ENCODE measurements at places on chromosomes 13 and 19.

DNA sequence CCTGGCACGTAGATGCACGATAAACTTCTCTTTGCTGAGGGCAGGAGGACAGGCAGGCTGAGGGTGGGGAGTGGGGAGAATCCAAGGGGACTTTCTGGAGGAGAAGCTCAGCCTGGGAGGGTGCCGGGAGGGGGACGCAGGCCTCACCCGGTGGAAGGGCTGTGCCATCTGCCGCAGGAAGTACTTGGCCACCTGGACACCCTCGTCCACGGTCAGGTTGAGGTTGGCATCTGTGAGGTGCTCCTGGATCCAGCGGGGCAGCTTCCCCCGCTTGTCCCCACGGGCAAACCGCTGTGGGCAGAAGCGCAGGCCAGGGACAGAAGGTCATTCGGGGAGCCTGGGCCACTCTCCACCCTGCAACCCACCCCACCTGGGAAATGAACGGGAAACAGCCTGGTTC lies 11.5 kb downstream of the KLC3 start:
- no peak overlapping the region for H3K4me3 ChIP-seq
- H3K36me3 ChIP-seq, result peaks cover 9% of the 10 kb centered on the region
- H3K27me3 ChIP-seq, result no peaks in the 10 kb centered on the region
- H3K4me1 ChIP-seq, result no peaks in the 10 kb centered on the region
- H3K27ac ChIP-seq, result no peak overlapping the region

GRCh38 chr19:50460161-50460765 lies 16.0 kb upstream of the EMC10 start:
- no peak overlapping the region for H3K27ac ChIP-seq
- DNase-seq, result no peak
- H3K4me3 ChIP-seq, result no peak overlapping the region

GRCh38 chr19:10815007-10815536 lies 20.9 kb downstream of the TMED1 start:
- peaks cover 46% of the 10 kb centered on the region for H3K4me1 ChIP-seq
- no peaks in the 10 kb centered on the region for H3K27me3 ChIP-seq
- H3K36me3 ChIP-seq, result peaks cover 11% of the 10 kb centered on the region

DNA sequence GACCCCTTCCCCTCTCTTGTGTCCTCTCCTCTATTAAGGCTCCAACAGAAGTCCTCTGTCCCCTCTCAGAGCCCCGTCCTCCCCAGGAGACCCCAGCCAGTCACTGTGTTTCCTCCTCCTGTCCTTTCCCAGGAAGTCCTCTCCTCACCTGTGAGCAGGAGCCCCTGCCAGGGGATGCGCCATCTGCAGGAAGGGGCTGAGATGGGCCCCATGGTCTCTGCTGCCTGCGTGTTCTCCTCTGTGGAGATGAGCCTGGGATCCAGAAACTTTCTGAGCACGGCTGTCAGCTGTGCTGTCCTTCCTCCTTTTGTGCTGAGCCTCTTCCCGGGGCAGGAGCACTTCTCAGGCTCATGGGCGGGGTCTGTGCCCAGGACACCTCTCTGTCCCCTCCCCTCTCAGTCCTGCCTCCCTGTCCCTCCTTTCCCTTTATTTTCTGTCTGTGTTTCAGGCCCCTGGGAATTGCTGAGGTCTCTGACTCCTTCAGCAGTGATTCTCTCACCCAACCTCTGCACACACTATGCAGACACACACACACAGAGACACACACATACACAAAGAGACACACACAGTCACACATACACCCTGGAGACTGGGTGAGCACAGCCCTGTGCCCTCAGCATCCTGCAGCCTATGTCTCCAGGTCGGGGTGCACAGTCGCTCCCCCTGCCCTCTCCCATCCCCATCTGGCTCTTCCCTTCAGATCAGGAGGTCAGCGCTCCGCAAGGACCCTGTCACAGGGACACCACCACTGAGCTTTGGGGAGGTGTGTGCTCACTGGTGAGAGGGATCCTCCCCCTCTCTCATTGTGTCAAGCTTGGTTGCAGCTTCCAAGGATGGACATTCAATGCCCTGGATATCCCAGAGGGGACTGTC lies at the start of gene CEACAM8:
Gene CEACAM8 (minus strand): TSS at position 308 of the 873 bp plus-strand sequence. CDS start 96 bp downstream, at position 212.
- no peak within 1 kb of the TSS for H3K4me3 ChIP-seq
- DNase-seq, result no peak
- H3K27ac ChIP-seq, result no peak within 1 kb of the TSS
- H3K4me1 ChIP-seq, result no peaks in the 10 kb centered on the region
- H3K36me3 ChIP-seq, result no peaks in the 10 kb centered on the region

DNA sequence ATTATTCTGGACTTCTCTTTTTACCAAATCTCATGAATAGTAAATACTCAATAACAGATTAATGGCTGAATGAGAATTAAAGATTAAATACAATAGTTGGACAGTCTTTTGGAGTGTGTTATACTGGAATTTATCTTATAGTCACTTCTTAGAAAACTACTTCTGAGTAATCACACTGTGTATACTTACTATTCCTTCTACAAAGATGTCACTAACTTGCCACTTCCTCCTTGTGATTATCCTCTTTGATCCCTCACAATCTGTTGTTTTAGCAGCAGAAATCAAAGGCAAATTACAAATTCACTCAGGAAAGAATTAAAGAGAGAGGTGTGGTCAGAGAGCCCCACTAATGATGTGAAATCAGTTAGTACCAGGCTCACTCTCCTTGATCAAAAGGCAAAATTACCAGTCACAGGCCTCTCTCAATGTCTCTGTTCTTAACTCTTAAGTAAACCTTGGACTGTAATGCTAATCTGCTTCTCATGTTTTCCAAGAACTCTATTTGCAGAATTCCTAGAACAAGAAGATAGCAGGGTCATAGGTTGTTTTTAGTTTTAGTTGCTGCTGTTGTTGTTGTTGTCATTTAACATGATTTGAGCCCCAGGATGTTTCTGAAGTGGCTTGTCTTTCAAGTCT lies 37.3 kb upstream of the FNDC3A start:
- H3K27ac ChIP-seq, result no peak overlapping the region
- no peak overlapping the region for H3K4me3 ChIP-seq
- DNase-seq, result no peak
- no peaks in the 10 kb centered on the region for H3K4me1 ChIP-seq

Measured in esophagus squamous epithelium (tissue), 5 donors.